ENCODE measurements at places on chromosomes 5 and 9. TPM values are rescaled to one million over a fixed set of nuclear protein-coding genes. Genes with fewer than 3 reads are reported as not detected.

- no peak for DNase-seq
Observed at GRCh38 chr9:32644698-32645097, 9.2 kb upstream of the TAF1L start.

DNA sequence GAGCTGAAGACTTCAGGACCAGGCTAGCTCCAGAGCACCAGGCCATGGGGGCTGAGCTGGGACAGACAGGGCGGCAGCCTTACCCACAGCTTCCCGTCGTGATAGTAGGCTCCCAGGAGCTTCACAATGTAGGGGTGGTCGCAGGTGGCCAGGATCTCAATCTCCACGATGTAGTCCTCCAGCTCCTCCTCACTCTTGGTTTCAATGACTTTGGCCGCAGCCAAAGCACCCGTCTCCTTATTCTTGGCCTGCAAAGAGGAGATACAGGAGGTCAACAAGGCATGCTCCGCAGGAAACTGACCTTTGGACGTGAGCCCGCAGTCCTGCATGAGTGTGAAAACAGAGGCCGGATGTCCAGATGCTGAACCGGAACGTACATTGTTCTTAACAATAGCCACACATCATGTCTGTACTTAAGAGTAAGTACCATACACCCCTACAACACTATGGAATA lies 31.5 kb downstream of the STK10 start:
- DNase-seq, result no peak

- no peak for DNase-seq
Observed at GRCh38 chr5:53337827-53338226, 142.6 kb upstream of the FST start.

ADAMTS12 gene
- 2.0 TPM for total RNA-seq

SH3RF2 gene
- total RNA-seq, result 4.9 TPM

MYOT gene
- total RNA-seq, result 0.94 TPM
